ENCODE measurements at places on chromosomes 6 and 20.

GRCh38 chr6:31114970-31115849 is 610 bp downstream of the PSORS1C1 start:
- DNase-seq: no peak

DNA sequence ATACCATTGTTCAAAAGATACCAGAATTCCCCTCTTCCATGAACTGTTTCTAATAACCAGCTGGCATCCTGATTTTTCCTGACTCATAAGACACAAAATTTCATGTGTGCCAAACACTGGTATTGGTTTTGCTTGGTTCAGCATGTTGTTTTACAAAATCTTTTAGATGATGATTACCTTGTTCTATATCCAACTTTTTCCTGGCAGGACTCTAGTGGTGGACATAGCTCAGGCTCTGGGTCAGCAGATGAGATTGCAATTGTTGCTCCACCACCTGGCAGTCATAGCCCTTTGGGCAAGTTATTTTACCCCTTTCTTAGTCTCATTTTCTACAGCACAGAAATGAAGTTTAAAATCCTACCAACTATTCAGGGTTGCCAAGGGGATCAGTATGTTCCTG is 6.2 kb downstream of the TRIM38 start:
- DNase-seq: no peak

DNA sequence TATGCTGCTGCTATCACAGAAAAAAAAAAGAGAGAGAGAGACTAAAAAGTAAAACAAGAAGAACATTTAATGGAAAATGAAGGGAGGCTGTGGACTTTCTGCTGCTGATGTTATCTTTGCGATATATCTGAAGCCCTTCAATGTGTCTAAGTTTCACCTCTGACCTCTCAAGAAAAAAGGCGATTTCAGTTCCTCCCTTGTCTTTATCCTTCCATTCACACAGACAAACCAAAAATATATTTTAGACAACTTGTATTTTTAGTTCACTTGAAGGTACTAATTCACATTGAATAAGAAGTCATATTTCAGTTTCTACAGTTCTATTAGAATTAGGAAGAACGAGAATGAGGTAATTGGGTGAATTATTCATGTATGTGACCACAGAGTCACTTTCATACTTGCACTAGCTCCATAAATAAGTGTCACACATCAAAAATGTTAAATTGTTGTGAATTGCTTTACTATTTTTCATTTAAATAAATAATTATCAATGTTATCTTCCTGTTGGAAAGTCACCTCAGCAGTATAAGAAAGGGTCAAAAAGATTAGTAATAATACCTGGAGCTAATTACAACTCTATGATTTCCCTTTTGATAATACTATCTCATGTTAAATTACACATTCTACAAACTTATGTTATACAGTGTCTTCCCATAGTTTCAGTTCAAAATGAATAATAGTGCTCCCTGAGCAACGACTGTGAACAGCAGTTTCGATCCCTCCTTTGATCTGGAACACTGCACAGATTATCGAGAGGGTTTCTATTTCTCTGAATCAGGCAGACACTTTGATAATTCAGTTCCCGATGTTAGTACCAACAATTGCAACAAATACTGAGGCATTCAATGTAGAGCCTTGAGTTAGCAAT is 85.2 kb upstream of the PLCB4 start:
- DNase-seq: no peak

DNA sequence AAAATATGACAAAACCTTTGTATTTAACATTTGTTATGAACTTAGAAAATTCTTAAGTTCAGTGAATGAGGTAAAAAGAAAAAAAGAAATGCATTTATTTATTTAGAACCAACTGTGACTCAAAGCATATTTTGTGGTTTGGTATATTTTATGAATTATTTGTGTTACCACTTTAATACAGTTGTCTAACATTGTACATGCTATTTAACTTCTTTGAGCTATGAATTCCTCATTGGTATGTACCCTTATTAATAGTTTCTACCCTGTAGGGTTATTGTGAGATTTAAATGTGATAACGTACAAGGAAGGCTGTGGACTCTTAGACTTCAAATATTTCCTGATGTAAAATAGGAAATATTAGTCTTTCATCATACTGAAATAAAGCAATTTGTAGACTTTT is 162.6 kb downstream of the MMUT start:
- no peak for DNase-seq

- peak; percentile 26 for DNase-seq
These were observed 169.5 kb upstream of the THEMIS start for GRCh38 chr6:128070406-128070805.

DNA sequence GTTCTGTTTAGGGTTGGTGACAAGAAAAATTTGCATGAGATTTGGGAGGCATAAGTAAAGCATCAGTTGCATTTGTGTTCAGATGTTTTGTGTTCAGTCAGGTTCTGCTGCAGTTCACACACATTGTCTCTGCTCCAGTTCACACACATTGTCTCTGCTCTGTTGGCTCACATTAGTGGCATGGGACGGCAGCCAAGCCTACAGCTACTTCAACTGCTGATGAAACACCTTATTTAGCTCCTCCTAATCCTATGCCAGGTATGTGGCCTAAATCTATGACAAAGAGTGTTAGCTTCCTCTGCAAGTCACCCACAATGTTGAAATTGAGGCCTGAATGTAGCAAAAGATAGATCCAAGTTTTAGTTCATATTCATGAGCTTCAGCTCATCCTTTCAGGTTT is 278.1 kb upstream of the SYNCRIP start:
- DNase-seq: no peak

GRCh38 chr6:38193481-38194281 is 374.2 kb downstream of the ZFAND3 start:
- no peak for DNase-seq

- DNase-seq: no peak
These were observed 554.5 kb upstream of the AGPAT4 start for GRCh38 chr6:161828355-161828754.

DNA sequence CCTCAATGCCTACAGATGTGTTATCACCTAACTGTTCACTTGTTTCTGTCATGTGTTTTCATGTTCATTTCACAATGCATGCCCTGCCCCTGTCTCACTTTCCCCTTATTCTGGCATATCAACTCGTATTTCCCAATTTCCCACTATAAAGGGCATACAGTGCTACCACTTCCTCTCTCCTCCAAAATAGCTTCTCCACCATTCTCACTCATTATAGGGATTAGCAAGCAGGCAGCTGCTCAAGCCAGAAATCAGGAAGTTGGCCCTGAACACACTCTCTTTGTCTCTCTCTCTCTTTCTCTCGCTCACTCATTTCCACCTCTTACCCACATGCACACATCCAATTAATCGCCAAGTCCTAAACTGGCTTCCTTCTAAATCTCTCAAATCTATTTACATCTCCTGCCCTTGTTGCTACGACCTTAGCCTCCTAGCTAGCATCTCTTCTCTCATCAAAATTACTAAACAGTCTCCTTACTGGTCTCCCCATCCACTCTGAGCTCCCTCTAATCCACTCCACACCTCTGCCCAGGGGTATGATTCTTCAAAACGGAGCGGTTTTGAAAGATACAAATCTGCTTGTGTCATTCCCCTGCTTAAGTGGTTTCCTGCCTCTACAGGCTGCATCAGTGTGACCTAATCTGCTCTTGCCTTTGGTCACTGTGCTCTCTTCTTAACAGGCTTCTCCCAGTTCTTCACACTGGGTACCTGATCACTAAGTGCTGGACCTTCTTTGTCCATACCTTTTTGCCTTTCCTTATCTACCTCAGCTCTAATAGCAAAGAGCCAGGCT is 196.2 kb downstream of the BTBD9 start:
- no peak for DNase-seq

GRCh38 chr6:53752440-53752839 is 42.4 kb upstream of the LRRC1 start:
- DNase-seq: no peak

DNA sequence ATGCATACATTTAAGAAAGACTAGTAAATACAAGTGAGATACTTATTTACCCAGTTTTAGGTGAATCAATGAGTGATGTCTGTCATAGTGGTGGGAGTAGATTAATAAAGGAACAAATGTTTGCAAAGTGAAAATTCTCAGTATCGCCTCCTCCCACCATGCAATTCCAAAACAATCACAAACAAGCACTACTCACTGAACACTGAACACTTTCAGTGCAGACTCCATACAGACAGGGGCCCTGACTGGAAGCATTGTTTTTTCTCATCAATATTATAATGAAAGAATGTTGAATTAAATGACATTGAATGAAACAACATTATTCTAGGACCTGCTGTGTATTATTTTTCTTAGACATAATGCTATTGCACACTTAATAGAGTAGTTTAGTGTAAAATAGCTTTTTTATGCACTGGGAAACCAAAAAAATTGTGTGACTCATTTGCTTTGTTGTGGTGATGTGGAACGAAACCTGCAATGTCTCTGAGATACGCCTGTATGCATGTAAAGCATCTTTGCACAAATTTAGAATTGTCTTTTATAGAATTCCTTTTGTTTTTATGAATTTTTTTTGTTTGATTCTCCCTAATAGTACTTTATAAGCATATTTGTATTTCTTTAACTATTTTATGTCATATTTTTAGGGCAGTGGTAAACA is 317.5 kb downstream of the UTRN start:
- no peak for DNase-seq

All from AG04449 (cell line).